ENCODE measurements at places on chromosomes 2 and 18. TPM values are rescaled to one million over a fixed set of nuclear protein-coding genes. Genes with fewer than 3 reads are reported as not detected.

- DNase-seq = no peak
Observed at GRCh38 chr2:138699421-138699820, 80.8 kb downstream of the NXPH2 start.

DNA sequence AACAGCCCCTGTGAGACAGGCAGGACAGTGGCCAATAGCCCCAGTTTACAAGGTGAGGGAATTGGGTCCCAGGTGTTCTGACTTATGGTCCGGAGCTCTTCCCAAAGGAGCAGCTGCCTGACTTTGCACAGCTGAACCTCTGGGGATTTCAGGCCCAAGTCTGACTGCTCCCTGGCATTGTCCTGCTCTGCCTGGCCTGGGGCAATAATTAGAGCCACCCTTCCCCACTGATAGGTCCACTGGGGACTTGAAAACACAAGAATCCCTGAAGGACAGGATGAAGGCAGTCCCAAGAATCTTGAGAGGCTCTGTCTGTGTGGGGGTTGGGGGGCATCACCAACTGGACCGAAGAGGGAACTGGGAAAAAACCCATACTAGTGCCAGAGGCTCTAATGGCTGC, 3.7 kb upstream of the FEV start:
- no peak for DNase-seq

GRCh38 chr18:75123113-75123512, 85.8 kb downstream of the PTGR3 start:
- DNase-seq = no peak

DNA sequence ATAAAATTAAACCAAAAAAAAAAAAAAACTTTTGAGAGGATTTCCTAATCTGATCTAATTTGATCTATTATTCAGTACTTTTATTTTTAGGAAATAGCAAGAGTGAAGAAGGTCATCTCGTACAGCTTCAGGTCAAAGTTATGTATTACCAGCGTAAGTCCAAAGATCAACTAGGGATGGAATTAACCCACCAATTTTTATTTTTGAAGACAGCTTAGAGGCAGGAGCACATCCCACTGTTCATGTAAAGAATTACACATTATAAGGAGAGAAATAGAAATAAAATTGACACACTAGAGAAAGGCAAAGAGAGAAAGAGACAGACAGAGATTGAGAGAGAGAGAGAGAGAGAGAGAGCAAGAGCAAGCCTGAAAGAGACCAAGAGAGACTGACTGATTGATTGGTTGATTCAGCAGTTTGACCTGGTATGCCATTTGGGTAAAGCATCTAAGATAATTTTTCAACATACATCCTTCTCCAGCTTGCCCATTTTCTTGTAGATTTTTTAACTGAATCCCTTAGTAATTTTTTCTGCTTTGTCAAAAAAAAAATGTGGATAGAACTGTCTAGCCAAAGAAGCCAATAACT, 25.1 kb downstream of the DOCK10 start:
- DNase-seq = no peak

- DNase-seq = no peak
Observed at GRCh38 chr18:5137261-5137660, 59.8 kb downstream of the AKAIN1 start.

DNA sequence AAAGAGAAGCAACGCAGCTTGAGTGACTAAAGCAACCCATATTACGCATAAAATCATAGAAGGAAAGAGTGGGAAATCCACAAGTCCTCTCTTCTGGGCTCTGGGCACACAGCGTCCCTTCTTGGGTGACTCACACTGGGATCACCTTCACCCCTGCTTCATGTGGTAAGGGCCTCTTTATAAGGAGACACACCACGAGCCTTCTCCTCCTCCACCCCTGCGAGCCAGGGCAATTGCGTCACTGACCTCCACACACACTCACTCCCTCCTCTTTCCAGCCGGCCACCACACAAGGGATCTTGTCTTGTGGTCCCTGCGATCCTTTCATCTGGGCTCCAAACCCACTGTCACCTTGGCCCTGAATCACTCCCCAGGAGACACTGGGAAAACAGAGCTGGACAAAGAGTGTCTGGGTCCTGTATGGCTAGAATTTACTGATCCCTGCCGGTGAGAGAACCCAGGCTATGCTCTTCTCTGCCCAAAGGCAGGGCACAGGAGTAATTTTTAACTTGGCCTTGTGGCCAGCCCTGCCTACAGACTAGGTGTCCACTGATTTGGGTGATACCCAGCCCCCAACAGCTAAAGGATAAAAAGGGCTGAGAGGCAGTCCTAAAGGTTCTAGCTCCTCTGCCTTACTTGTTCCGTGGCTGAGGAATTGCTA, 35.3 kb downstream of the NHEJ1 start:
- DNase-seq = peak; percentile 87

- DNase-seq = no peak
Observed at GRCh38 chr2:11750422-11750821, 4.0 kb downstream of the LPIN1 start.

DNA sequence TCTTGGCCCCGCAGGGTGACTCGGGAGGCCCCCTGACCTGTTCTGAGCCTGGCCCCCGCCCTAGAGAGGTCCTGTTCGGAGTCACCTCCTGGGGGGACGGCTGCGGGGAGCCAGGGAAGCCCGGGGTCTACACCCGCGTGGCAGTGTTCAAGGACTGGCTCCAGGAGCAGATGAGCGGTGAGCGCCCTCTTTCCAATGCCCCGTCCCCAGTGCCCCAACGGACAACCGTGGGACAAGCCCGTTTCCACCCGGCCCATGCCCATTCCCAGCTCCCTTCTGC, 2.6 kb upstream of the CHRND start:
- DNase-seq = no peak

GRCh38 chr2:165898381-165898780, 55.2 kb downstream of the TTC21B start:
- DNase-seq = no peak

Gene CKAP2L
- 0.10 TPM for polyA plus RNA-seq

Gene RPL37A
- 3,364 TPM for polyA plus RNA-seq

Gene NEUROD1
- not detected for polyA plus RNA-seq
